NCI-H1436 (cell line): ENCODE measurements at places on chromosomes 2 and 18.

- DNase-seq, result no peak
Measured at GRCh38 chr2:229044581-229044980, 226.5 kb downstream of the PID1 start.

DNA sequence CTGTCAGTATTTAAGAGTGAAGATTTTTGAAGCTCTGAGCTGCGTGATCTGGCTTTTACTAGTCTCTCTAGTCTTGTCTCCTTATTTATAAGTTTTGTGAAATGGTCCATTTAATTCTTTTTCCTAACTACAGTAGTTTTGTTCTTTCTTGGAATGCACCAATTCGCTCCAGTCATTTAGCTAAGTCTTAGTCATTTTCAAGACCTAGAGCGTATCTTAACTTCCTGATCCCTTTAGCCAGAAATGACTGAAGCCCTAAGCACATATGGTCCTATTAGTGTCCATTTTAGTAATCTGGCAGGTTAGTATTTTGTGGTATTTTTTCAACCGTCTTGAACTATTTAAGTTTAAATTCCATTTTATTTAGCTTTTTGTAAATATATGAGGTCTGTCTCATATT, 3.6 kb downstream of the BIRC6 start:
- no peak for DNase-seq

DNA sequence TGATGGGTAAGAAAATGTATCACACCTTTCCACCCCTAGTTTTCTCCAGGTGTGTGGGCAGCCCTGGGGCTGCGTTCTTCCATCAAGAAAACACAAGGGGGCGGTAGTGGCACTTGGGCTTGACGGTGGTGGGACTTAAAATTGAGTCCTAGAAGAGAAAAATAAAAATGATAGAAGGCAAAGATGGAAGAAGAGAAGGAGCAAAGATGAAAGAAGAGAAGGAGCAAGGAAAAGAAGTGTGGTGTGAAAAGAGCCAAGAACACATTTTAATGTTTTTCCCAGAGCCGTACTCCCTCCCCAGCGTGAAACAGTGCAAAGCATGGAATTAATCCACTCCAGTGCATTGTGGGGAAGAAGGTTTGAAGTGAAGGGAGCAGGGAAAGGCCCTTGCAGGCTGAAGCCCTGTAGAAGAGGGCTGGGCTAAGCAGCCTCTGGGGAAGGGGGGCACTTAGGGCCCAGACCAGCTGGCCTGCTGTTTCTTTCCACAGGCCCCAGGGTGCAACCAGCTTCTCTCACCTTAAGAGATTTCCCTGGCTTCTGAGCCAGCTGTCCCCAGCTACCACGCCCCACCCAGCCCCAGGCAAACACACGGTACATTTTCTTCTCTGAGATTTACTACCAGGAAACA, 256.8 kb downstream of the RNF152 start:
- peak; percentile 62 for DNase-seq

- no peak for DNase-seq
Measured at GRCh38 chr18:77177009-77177408, 44.4 kb upstream of the MBP start.

DNA sequence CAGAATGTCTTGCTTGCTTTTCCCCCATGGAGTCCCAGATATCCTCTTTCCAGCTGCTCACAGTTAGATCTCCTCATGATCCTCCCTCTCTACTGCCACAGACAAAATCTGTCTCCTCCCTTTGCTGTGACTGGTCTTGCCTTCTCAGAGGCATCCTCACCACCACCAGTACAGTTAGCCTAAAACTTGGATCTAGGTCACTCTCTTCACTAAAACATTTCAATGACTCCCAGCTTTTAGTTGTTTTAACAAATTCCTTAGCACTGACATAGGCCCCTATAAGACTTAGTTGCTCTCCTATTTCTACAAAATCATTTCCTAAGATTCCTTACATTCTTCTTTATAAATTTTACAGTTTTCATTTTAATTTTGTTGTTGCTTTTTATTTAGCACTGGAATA, 734.2 kb upstream of the CHAC2 start:
- DNase-seq, result no peak

- DNase-seq, result no peak
Measured at GRCh38 chr18:22559414-22560274, 141.9 kb upstream of the CTAGE1 start.

DNA sequence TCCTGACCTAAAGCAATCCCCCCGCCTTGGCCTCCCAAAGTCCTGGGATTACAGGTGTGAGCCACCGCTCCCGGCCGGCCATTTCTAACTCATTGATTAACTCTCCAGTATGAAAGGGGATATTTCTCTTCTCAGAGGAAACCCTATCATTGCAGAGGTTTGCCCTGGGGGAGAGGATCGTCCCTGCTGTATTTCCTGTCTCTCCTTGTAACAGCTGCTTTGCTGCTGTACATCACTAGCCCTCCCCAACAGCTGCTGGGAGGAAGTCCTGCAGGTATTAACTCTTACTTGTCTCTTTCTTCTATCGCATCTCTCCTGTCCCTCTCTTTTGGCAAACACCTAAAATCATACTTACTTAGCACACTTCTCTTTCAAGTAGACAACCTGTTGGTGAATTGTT, 219.0 kb upstream of the DSEL start:
- no peak for DNase-seq

- DNase-seq, result no peak
Measured at GRCh38 chr2:113875135-113875534, 14.8 kb upstream of the ACTR3 start.

DNA sequence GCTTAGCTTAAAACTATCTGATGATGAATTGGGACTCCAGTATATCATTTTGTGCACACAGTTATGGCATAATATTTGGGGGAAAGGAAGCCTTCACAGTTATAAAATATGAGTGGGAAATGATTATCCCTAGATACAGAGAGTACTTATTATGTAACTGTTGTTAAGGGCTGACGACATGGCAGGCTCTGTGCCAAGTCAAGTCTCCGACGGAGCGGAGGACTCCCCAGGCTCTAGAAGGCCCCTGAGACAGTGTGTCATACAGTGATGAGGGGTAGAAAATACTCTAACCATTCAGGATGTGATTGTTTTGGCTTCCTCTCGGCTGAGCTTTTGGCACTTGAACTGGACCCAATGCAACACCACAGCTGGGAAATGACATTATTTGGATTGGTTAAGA, 211.8 kb downstream of the SLC8A1 start:
- peak; percentile 90 for DNase-seq

DNA sequence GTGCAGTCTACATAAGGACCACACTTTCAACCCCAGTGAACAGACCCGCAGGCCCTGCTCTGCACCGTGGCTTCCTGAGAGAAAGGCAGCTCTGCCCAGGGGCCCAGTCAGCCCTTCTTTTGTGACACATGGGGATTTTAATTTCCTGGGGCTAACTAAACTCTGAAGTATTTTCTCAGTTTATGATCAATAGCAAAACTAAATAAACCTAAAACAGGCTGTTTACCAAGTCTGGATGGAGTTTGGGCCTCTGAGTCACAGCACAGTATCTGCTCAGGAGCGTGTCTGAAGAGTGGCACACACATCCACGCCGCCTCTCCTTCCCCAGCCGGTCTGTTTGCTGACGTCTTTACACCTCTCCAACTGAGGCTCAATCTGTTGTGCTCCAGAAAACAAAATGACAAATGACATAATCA, 72.3 kb downstream of the LDLRAD4 start:
- DNase-seq, result no peak

GRCh38 chr2:36567711-36568408, 30.1 kb downstream of the FEZ2 start:
- no peak for DNase-seq

- DNase-seq, result no peak
Measured at GRCh38 chr18:70373042-70373519, 84.2 kb downstream of the SOCS6 start.

DNA sequence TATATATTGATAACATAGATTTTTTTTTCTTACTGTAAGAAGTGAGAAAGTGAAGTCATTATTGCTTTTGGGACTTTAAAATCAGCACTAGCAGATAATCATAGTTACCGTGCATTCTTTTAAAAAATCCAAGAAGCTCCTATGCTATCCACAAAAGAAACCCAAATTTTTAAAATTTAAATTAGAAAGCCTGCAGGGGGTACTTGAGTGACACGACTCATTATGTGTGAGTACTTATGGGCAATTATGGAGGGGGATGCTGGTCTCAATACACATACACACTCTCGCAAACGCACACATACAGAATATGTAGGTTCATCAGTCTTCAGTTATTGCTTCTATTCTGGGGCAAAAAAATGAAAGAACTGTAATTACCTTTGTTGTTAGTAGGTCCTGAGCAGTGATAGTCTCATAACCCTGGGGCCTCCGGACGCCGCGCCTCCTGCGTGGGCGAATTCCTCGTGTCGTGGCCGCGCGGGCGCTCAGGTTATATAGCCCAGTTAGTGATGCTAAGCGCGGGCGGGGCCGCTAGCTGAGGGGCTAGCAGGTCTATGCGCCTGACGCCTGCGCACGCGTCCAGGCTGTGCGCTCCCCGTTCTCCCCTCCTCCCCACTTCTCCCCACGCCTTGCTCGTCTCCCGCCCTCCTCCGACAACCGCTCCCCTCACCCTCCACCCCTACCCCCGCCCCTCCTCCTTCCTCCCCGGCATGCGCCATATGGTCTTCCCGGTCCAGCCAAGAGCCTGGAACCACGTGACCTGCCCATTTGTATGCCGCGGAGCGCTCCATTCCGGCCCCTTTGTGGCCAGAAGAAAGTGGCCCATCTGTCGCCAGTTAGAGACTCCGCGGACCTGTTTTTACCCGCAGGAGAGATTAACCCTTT, at the start of gene NEUROD1:
Gene NEUROD1 (minus strand): TSS at position 463 of the 882 bp plus-strand sequence. CDS start 1,657 bp downstream, outside the sequence.
- DNase-seq, result no peak

DNA sequence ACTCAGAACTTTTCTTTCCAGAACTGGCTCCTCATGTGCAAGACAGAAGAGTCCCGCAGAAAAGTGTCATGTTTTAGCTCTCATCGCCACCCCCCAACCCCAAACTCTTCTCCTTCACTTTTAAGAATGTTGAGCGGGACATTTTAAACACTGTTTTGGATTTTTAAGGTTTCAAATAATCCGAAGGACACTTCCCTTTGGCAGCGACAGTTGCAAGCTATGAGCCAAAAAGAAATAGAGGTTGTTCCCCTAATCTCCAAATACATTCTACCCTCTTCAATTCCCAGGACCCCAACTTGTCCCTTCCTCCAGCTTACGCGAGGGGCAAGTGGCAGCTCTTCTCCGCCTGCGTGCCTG, 678 bp upstream of the UBE2E3 start:
- DNase-seq, result no peak

- no peak for DNase-seq
Measured at GRCh38 chr2:27282892-27283291, 663 bp downstream of the TRIM54 start.

DNA sequence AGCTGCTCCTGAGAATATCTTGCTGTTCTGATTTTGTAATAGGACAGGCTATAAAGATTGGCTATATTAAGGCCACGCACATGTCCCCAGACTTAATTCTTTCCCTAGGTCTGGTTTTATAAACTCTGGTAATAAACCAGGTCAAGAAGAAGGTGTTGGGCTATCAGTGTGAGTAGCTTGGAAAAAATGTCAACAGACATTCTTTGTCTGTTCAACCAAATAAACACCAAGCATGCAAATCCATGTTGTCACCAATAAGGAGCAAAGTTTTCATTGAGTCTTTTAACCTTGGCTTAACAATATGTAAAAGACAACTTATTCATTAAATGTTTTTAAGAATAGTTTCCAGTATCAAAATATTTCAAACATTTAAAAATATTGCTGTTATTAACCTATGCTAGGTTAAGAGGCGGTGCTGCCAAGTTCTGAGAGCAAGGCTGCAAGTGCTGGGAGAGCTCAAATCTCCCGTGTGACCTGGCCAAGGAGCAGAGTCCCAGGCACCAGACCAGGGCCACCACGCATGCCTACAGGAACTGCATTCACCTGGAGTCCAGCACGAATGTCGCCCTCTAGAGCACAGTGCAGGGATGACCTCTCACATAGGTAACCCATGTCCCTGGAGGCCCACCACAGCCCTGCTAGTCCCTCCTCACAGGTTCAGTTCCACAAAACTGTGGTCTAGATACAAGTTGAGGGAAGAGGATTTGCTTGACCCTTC, 120.5 kb upstream of the POU3F3 start:
- DNase-seq, result no peak

- no peak for DNase-seq
Measured at GRCh38 chr2:112936927-112937232, 25.9 kb downstream of the IL37 start.

DNA sequence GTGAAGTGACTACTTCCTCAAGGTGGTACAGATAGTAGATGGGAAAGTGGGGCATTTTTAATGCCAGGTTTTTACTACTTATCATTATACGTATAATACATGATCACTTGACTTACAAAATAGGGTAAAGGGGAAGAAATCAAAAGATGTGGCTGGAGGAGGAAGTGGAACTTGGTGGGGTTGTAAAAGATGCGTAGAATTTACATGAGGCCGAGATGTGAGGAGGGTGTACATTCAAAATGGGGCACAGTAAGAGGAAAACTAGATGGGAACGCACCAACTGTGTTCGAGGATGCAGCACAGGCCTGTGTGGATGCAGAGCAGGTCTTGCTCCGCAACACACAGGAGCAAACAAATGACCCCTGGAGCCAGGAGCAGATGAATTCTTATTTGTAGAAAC, 403.3 kb downstream of the TXNL1 start:
- no peak for DNase-seq

DNA sequence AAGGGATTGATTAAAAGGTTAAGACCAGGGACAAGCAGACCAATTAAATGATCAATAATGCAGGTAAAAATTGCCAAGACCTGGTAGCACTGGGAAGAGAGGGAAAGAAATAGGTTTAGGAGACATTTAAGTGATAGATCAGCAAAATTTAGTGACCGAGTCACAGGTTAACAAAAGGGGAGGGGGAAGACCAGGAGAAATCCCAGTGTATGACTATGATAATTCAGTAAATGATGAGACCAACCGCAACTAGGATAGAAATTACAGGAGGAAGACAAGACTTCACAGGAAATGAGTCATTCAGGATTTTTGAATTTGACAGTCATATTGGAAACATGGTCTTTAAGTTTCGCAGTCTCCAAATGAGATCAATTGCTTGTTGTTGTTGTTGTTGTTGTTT, 62.9 kb downstream of the COBLL1 start:
- no peak for DNase-seq

DNA sequence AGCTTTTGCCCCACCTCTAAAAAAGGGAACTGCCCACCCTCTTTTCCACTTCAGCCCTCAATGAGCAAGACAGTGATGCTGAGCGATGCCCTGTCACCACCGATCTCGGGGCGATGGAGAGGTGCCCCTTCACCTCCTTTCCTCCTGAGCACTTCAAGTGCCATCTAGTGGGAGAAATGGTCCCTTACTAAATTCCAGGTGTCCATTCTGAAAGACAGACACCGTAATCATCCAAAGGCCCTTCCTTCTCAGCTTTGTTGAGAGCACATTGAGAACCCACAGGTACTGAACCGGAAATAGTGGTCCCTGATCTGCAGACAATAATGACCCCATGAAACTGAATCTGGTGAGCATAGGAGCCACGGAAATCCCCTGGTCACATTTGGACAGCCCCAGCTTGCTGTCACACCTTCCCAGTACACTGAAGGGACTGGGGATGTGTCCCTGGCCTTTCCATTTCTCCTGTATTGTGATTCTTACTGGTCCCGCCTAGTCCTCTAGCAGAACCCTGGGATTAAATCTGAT, 38.5 kb downstream of the KCTD18 start:
- peak; percentile 18 for DNase-seq
